T47D (cell line): ENCODE measurements at places on chromosomes 6 and 20.
A peak's percentile ranks its signal among the peaks of the same experiment; 100 is the strongest.

GRCh38 chr20:3116341-3116740, 31.8 kb upstream of the AVP start:
- DNase-seq = no peak

- peak; percentile 82 for DNase-seq
Measured at GRCh38 chr6:142945049-142945445, at the start of gene HIVEP2. Gene HIVEP2 (minus strand): TSS chr6:142945176. CDS start chr6:142774738, 170,438 bp downstream.

GRCh38 chr6:87682310-87682709, 19.7 kb downstream of the AKIRIN2 start:
- no peak for DNase-seq

GRCh38 chr20:14386726-14387125, 49.3 kb upstream of the FLRT3 start:
- no peak for DNase-seq

- DNase-seq = no peak
Measured at GRCh38 chr6:68649669-68650068, 14.6 kb downstream of the ADGRB3 start.

DNA sequence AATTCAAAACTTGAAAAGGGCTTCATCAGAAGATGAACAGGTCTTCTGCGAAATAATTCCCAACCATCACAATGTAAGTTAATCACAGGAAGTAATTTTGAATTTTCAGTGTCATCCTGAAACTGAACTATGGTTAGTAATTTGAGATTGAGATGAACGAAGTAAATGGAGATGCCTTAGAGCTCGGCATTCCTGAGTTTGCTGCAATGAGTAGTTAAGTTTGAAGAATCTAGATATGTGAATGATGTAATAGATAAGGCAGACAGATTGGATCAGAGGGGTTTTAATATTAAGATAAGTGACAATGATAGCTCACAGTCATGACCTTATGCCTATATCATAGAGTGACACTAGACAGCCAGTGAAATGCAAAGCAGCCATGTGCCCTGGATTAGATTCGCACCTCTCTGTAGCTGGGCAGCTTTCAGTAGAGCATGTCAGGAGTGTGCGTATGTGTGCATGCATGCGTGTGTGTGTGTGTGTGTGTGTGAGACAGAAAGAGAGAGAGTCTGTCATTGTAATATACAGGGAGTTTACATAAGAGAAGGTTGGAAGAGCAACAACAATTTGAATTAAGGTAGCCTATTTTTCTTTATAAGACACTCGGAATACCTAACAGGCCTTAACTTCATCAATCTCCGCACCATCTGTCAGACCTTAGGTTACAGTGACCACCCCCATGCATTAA, 233.0 kb downstream of the GMPR start:
- DNase-seq = no peak

GRCh38 chr6:111653434-111653833, 47.8 kb upstream of the TRAF3IP2 start:
- DNase-seq = no peak

DNA sequence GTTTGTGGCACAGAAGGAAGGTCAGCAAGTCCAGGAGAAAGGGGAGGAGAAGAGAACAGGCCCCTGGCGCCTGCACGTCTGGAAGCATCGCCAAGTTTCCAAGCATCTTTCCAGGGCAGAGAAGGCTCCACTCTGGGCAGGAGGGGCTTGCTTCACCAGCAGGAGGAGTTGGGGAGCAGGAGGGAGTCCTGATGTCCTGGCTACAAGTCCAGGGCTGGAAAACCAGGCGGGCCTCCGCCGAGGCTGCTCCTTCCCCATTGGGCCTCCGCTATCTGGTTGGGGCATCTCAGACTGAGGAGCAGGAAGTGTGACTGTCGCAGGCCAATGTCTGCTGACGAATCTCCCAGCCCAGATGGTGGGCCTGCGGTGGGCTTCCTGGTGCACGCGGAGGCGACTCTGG, 421.9 kb downstream of the PREX1 start:
- DNase-seq = no peak

GRCh38 chr20:2311329-2311728, 15.5 kb downstream of the TGM3 start:
- no peak for DNase-seq

GRCh38 chr6:113457198-113457597, 399.9 kb upstream of the MARCKS start:
- no peak for DNase-seq

DNA sequence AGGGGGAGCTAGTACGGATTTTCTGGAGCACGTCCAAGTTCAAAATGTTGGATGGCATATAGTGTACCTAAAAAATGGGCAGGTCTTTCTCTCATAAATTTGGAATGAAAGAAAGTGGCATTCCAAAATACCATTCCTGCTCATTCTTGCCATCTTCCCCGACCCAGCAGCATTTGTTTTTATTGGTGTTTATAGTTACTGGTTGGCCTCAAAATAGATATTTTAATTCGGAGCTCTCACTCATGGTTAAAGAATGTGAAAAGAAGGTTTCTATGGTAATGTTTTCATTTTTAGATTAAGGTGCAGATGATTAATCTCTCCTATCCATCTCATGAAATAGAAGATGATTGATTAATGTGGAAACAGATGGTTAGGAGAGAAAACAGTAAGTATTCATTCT, 204.5 kb downstream of the HIVEP2 start:
- DNase-seq = no peak

- DNase-seq = no peak
Measured at GRCh38 chr20:63494084-63494419, 4.8 kb downstream of the EEF1A2 start.

GRCh38 chr6:80165143-80165542, 58.7 kb downstream of the BCKDHB start:
- DNase-seq = no peak

- DNase-seq = no peak
Measured at GRCh38 chr6:10862361-10862760, 19.5 kb downstream of the GCM2 start.

DNA sequence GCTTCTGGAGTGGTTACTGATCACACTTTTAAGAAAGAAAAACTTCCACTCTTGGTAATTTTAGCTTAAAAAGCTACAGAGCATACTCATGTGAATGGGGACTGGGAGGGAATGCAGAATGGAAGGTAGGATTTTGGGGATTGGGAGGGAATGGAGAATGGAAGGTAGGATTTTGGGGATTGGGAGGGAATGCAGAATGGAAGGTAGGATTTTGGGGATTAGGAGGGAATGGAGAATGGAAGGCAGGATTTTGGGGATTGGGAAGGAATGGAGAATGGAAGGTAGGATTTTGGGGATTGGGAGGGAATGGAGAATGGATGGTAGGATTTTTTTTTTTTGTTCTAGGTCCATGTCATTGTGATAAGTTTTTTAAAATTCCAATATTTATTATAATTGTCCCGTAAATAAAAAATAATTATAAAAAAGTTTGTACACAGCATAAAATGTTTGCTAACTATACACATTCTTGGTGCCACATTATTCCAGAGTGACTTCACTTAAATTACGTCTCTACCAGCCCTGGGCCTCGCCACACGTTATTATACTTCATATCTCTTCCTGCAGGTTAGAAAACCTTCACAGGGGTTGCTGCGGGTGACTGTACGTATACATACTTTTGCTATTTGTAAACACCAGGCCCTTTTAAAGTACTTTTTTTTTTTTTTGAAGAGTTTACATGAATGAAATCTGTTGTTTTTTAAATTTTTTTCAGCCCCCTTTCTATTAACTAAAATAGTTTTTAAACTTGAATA, 127.3 kb downstream of the TIAM2 start:
- DNase-seq = no peak

DNA sequence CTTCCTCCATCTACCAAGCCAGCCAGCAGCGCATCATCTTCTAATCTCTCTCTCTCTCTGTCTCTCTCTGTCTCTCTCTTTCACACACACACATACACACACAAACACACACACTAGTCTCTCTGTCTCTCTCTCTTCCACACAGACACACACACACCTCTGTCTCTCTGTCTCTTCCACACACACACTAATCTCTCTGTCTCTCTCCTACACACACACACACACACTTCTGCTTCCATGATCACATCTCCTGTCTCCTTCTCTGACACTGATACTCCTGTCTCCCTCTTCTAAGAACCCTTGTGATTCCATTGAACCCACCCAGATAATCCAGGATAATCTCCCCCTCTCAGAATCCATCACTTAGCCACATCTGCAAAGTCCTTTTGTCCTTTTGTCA, 181.3 kb downstream of the NFATC2 start:
- DNase-seq = no peak

GRCh38 chr6:10720265-10720959, 2.5 kb upstream of the TMEM14C start:
- no peak for DNase-seq

DNA sequence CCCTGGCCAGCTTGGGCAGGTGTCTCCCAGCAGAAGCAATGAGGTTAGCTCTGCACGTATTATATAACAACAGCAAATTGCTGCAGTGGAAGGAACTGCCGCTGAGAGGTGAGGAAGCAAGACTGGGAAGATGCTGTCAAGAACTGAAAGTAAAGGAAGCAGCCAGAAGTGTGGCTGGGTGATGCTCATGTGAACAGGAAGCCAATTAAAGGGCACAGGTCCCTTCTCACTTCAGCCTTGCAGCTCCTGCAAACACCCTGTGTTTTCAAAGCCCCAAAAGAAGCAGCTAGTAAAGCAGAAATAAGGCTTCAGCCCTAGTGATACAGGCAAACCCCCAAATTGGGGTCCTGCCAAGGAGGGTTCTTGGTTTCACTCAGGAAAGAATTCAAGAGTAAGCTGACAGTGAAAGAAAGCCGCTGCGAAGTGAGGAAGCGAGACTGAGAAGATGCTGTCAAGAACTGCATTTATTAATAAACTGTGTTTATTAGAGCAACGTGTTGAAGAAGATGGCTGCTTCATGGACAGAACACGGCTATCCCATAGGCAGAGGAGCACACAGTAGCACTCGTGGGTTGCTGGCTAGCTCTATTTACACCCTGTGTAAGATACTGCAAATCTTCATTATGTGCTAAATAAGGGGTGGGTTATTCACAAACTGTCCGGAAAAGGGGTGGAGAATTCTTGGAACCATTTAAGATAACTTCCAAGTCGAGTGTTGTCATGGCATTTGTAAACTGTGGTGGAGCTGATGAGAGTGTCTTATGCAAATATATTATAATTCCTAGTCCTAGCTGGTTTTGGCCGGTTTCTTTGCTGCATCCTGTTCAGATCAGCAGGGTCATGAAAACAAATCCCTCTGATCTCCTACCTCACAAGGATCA, 152.2 kb downstream of the LINC00237 start:
- DNase-seq = no peak

GRCh38 chr6:140138311-140139010, 764.0 kb upstream of the CITED2 start:
- no peak for DNase-seq

GRCh38 chr6:31246051-31246521, 25.8 kb downstream of the HLA-C start:
- DNase-seq = peak; percentile 84

DNA sequence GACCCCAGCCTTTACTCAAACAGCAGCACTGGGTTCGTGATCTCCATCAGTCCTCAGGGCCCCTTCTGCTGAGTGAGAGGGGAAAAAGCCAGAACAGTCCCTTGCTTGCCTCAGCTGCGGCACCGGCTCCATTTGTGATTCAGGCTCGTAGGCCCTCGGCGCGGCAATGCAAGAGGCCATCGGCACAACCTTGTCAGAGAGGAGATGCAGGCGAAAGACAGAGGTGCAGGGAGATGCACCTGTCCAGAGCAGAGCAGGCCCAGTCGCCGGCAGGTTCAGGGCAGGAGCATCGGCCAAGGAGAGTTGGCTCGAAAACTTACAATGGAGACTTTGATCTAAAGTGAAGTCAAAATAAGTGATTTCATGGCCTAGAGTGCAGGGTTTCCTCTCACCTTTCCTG, 171.6 kb downstream of the SMOC2 start:
- DNase-seq = no peak

DNA sequence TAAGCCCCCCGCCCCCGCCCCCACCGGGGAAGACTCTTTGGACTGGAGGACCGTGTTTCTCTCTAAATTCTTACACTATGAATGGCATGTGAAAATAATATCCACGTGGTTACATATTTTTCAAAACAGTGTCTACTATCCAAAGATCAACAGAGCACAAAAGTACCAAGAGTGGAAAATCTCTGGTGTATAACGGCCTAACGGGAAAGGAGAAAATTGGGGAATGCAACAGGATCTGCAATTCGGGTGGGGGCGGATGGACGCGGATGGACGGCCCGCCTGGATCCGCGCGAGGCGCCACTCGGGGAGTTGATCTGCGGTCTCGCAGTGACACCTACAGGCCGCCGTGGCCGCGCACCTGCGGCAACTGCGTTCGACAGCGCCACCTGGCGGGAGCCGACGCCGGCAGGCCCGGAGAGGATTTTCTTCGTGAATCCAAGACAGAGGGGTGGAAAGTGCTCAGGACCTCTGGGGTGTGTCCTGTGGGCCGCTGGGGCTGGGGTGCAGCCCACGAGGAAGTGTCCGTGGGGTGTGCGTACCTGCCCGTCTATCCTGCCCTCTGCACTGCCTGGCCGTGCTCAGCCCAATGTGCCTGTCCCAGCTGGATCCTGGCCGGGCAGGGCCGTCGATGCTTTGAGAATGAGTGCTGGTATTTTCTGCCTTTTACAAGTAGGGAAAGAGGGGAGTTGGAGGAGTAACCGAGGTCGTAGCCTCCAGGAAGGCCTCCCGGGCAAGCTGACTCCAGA, 18.6 kb downstream of the ANKRD60 start:
- peak; percentile 82 for DNase-seq

DNA sequence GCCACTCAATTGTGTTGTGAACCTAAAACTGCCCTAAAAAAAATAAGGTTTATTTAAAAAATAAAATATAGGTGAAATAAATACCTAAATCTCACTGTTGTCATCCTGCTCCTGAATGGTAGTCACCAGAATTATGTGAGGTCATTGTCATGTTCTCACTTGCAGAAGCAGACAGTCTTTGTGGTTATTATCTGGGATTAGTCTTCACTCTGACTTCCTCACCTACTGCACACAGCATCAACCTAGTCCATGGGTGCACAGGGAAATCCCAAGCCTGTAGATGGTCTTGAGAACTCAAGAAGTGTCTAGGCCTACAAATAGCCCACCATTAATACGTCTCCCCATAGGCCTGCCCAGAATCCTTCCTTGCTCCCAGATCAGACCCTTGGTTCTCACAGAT, 97.0 kb downstream of the FOXF2 start:
- DNase-seq = no peak

- no peak for DNase-seq
Measured at GRCh38 chr20:44643596-44644229, 7.8 kb downstream of the ADA start.

GRCh38 chr6:11495565-11496145, 41.9 kb upstream of the TMEM170B start:
- peak; percentile 15 for DNase-seq

- DNase-seq = no peak
Measured at GRCh38 chr6:70130865-70131264, 172.0 kb downstream of the COL9A1 start.

DNA sequence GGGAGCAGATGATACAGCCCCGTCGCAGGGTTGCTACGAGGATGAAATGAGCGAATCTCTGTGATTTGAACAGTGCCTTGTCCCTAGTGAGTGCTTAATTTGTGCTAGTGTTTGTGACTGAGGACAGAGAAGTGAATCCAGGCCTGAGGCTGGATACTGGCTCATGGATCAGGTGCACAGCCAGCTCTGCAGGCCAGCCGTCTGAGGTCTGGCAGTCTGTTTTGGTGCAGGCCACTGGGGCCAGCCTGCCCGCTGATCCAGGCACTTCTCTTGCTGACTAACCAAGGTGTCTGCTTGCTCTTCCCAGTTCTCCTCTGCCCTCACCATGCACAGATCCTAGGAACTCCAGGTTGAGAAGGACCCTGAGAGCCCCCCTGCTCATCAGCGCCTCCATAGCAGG, 181.0 kb downstream of the LRFN2 start:
- DNase-seq = no peak

- peak; percentile 62 for DNase-seq
Measured at GRCh38 chr20:373171-373890, 7.2 kb upstream of the TRIB3 start.
